Hematopoietic multipotent progenitor cell treated with erythropoietin and hydrocortisone succinate and interleukin-3 and kit ligand, for 17 days (in vitro differentiated cells): ENCODE measurements at places on chromosomes 2 and 18.

- DNase-seq: no peak
Measured at GRCh38 chr2:9144046-9144445, 62.6 kb upstream of the ASAP2 start.

GRCh38 chr18:23587220-23587642 is 925 bp upstream of the NPC1 start:
- DNase-seq: no peak

DNA sequence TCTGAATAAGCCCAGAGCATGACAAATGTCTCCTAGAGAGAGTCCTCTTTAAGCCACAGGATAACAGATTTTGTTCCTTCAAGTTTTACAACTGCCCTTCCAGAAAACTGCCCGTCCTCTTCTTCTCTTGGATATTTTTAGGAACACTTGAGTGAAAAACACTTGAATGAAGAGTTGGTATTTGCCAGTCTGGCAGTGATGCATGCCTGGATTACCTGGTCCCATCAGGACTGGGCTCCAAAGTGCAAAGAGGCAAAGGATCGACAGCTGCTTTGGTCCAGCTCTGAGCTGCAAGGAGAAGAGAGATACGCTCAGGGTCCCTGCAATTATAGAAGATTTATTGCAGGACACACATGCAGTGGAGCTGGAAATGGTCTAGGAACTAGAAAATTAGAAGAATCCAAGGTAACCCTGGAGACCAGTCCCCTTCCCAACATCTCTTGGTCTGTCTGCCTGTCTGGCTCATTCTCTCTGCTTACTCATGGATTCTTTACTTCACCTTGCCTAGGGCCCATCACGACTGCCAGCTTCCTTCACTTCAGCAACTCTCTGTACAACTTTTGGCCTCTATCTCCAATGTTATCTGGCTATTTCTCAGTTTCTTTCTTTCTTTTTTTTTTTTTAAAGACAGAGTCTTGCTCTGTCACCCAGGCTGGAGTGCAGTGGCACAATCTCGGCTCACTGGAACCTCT is 112.1 kb upstream of the SIX2 start:
- no peak for DNase-seq

GRCh38 chr2:143530758-143531157 is 401.5 kb downstream of the ARHGAP15 start:
- no peak for DNase-seq

- DNase-seq: no peak
Measured at GRCh38 chr2:157428500-157429175, 15.3 kb downstream of the CYTIP start.

GRCh38 chr2:43826305-43827250 is 12.1 kb downstream of the ABCG5 start:
- no peak for DNase-seq

DNA sequence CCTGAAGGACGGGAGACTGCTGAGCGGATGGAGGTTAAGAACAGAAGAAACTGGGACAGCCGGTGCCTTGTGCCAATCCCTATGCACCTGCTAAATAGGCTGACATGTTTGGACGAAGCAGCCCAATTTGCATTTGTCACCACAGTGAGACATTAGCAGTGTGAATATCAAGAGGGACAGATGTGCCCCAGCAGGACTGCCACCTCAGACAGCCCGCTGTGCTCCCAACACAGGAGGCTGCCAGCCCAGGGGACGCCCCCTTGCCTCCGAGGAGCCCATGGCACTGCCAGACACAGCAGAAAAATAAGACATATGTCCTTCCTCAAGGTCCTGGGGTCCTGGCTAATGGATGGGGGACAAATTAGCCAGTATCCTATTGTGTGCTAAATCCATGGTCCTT is 306.7 kb upstream of the POU3F3 start:
- DNase-seq: no peak

- no peak for DNase-seq
Measured at GRCh38 chr2:174334278-174334715, 457 bp upstream of the SP9 start.

DNA sequence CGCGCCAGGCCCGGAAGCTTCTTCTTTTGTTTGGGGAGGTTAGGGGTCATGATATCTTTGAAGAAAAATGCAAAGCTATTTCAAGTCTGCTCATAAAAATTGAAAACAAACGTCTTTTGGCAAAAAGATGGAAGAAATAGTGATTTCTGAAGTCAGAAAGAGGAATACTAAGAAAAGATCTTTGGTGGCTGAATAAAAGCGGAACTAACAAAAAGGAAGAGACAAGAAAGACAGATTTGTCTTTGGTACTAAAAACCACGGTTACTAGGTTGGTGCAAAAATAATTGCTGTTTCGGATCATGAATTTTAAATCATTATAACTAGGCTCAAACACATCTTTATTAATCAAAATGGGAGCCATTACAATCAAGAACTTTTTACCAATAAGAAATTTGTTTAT is 164.6 kb upstream of the TRIB2 start:
- DNase-seq: no peak

DNA sequence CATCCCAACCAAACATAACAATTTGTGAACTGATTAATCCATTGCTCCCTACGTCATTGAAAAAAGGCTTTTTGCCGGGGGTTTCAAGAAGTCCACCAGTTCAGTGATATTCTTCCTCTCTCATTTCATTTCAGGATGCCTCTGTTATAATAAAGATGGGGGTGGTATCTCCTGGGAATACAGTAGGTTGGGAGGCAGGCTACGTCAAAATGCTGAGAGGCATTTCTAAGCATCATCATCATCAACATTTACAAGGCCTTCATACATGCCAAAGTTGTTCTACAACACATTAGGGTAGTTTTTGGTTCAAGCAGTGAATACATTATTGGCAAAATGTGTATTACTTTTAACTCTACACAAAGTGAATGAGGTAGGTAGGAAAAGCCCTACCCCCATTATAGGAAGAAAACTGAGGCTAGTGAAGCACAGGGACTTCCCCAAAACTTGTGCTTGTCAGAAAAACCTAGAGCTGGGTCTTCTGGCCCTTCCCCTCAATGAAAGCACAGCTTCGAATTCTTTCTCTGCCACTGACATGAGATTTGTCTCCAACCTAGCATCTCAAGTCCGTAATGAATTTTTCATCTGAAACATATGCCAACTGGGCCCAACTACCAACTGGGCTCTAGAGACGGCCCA is 11.3 kb downstream of the OSR1 start:
- DNase-seq: no peak

GRCh38 chr18:32093523-32093922 is 1.8 kb downstream of the RNF138 start:
- no peak for DNase-seq

GRCh38 chr2:240216167-240216566 is 75.7 kb upstream of the OTOS start:
- no peak for DNase-seq

GRCh38 chr2:150981826-150982225 is 279.8 kb downstream of the RBM43 start:
- no peak for DNase-seq

GRCh38 chr2:96760986-96761832 is 507 bp downstream of the CNNM4 start:
- no peak for DNase-seq

DNA sequence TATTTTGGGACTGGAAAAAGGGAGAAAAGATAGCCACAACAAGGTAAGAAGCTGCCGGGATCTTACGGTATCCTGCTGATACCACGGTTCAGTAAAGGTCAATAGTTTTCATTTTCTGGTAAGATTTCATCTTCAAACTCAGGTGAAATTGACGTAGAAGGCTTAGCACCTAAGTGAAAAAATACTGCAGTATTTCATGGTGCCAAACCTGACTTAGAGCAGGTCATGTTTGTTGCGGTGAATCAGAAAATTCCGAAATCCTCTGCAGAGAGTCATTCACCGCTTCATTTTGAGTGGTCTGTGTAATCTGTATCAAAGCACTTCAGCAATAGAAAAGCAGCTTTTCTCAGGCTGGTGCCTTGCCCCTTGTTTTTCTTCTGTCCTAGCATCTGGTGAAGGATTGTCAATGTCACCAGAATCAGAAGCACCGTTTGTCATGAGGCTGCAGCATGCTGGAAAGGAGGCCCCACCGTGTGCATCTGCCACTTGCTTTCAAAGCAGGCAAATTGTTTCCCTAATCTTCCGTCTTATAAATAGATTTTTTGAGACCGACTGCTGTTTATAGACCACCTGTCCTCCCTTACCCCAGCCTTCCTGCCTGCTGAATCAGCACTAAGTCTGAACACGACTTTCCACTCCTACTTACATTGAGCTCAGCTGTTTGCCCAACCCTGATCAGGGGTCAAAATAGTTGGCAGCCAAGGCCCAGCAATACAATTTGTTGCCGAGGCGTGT is 156.3 kb downstream of the EML6 start:
- no peak for DNase-seq

- no peak for DNase-seq
Measured at GRCh38 chr18:69895066-69896047, 52.3 kb downstream of the CD226 start.

- DNase-seq: no peak
Measured at GRCh38 chr18:47691611-47692010, 238.8 kb downstream of the SMAD2 start.

DNA sequence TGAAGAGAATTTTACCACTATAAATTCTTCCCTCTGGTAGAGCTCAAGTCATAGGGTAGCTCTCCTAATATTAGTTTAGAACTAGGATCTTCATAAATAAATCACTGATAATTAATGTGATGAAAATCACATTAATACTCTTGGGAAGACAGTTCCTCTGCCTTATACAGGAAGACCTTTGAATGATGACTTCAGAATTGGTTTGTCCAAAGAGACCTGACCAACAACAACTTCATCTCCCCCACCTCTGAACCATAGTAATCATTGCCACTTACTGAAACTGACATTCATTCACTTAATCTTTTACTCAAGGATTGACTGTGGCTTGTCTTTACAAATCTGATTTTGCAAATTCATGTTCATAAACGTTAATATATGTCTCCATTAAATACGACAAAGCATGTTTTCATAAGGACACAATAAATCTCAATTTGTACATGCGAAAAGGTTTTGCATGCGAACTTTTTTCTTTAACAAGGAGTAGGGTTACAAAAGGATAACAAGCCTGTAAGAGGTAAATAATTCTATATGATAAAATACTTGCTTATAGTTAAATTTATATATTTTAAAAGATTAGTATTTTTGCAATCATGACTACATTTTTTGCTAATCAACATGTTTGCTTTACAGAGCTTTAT is 61.4 kb downstream of the LRP1B start:
- DNase-seq: no peak

- no peak for DNase-seq
Measured at GRCh38 chr2:127650785-127651380, 4.9 kb downstream of the GPR17 start.

GRCh38 chr2:234754126-234754525 is 197.7 kb upstream of the SH3BP4 start:
- DNase-seq: no peak

GRCh38 chr2:160490733-160491685 is 2.6 kb downstream of the RBMS1 start:
- DNase-seq: no peak

DNA sequence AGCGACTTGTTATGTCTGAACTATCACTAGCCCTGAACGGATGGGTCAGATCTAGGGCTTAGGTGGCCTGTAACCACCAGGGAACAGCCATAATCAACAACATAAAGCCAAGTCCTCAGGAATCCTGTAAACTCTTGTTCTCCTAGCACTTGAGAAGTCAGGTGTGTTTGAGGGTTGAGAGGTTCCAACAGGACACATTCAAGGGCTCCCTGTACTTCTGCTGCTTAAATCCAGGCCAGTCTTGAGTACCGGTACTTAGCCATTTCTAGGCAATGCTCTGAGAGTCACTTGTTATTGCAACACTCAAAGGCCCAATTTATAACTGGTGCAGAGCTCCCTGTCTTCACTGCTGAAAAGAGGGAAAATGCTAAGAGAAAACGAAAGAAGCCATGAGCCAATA is 21.6 kb upstream of the SLC40A1 start:
- no peak for DNase-seq

DNA sequence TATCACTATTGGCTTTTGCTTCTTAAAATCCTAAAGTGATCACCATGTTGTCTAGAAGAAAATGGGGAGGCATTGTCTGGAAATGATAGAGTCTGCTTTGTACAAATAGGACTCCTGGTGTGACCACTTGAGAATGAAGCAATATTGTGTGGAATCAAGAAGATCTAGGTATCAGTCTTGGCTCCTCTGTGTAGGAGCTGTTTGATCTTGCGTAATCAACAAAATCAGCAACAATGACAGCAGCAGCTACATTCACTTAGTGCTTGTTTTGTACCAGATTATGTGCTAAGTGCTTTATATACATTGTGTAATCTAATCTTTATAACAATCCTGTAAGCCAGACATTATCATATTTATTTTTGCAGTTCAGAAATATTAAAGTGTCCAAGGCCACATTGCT is 17.8 kb downstream of the NCOA1 start:
- no peak for DNase-seq
